ENCODE measurements at places on chromosomes 7 and 10.
A peak's percentile ranks its signal among the peaks of the same experiment; 100 is the strongest.

GRCh38 chr10:35626971-35627507, 15.1 kb downstream of the FZD8 start:
- DNase-seq = no peak

GRCh38 chr7:80467069-80467468, 44.8 kb downstream of the GNAT3 start:
- DNase-seq = no peak

DNA sequence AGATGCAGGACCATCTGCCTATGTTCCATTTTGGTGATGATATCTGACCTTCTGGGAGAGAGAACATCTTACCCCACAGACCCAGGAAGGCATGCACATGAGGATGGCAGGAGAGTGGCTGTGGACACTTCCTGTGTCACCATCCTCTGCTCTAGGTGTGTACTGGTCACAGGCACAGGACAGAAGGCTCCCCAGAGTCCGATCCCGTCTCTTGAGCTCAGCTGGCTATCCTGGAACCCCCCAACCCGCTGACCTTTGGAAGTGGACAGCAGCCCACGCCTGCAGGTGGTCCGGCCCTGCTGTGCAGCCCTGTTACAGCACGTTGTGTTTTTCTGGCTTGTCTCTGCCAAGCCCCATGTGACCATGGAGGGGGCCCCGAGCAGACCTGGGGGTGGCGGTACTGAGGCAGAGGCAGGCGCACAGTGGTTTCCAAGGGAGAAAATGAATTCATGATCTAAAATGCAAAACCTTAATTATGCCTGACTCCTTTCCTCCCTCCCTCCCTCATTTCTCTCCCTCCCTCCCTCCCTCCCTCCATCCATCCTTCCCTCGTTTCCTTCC, 178.8 kb downstream of the CUX1 start:
- no peak for DNase-seq

DNA sequence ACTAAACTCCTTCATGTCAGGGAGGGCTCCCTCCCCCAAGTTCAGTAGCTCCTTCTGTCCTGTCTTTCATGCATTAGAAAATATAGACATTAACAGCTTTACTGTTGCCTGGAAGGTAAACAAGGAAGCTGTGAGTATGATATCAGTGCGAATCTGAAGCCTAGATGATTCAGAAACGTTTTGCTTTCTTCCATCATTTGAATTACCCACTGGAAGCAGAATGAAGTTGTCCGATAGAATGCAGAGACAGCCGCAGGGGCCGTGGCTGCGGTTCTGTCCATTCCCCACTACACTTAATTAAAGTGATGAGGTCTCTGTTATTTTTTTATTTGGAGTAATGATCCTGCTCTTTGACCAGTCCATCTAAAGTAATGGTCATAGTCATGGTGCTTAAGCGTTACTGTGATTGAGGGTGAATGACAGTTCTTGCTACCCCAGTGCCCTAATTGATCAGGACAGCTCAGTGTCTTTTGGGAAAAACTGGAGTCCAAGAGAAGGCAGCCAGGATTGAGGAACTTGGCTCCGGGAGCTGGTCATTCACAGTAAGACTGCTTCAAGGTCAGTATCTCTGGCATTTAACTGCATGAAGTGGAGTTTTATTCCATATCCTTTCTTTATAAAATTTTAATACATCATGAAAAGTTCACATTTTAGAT, 69.9 kb downstream of the PTPRE start:
- DNase-seq = no peak

DNA sequence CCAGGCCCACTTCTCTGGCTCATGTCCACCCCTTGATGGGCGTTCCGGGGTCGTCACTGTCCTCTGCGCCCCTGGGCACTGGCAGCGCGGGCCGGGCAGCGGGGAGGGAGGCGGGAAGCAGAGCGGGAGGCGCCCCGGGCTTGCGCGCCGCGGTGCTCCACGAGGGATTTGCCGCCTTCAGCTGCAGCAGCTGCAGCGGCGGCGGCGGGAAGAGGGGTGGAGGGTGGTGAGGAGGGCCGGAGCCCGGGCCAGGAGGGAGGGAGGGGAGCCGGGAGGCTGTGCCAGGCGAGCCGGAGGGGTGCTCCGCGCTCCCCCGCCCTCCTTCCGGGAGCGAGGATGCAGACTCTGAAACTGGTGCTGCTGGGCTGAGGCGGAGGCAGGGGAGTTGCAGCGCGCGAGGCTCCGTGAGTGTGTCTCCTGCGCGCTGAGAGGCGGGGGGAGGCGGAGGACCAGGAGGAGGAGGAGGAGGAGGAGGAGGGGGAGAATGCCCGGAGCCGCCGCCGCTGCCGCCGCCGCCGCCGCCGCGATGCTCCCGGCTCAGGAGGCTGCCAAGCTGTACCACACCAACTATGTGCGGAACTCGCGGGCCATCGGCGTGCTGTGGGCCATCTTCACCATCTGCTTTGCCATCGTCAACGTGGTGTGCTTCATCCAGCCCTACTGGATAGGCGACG, at the start of gene LHFPL3:
TSS of gene LHFPL3 (plus strand) at position 308 of the 674 bp plus-strand sequence.
- DNase-seq = no peak

DNA sequence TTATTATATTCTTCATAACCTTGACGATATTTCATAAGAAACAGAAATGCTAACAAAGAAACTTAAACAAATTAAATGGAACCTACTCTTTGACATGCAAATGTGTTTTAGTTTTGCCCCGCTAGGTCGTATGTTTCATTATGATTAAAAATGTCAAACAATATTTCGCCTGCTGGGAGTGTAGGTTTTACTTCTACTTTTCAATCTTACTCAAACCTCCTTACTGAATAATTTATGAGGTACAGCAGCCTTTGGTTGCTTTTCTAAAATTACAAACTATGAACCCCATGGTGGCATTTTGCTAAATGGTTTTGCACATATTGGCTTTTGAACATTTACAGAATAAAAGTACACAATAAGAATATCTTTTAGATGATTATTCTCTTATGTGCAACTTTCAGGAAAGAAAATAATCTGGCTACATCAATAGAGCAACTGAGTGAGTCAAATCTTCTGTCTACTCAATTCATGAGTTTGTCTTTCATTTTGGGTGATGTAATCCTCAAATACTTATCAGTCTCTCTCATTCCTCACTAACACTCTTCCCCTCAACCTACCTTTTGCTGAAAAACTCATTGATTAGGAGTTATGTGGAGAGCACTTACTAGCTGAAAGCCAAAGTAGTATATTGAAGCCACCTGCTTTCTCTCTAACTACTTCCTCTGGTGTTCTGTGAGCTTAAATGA, 1226.4 kb downstream of the XPNPEP1 start:
- no peak for DNase-seq

GRCh38 chr7:92766461-92767003, 69.8 kb downstream of the CDK6 start:
- DNase-seq = no peak

- DNase-seq = no peak
Observed at GRCh38 chr10:7196284-7196683, 214.6 kb downstream of the SFMBT2 start.

- DNase-seq = no peak
Observed at GRCh38 chr7:129828989-129829736, 123.6 kb downstream of the UBE2H start.

DNA sequence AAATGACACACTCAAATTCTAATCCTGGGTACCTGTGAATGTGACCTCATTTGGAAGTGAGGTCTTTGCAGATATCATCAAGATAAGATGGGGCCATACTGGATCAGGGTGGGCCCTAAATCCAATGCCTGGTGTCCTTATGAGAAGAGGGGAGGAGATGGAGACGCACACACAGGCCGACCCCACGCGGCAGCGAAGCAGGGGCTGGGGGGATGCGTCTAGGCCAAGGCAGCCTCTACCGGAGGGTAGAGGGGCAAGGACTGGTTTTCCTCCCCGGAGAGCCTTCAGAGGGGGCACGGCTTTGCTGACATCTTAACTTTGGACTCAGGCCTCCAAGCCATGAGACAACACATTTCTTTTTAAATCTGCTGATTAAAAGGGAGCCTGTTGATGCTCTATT, 33.3 kb downstream of the DPYSL4 start:
- DNase-seq = no peak

DNA sequence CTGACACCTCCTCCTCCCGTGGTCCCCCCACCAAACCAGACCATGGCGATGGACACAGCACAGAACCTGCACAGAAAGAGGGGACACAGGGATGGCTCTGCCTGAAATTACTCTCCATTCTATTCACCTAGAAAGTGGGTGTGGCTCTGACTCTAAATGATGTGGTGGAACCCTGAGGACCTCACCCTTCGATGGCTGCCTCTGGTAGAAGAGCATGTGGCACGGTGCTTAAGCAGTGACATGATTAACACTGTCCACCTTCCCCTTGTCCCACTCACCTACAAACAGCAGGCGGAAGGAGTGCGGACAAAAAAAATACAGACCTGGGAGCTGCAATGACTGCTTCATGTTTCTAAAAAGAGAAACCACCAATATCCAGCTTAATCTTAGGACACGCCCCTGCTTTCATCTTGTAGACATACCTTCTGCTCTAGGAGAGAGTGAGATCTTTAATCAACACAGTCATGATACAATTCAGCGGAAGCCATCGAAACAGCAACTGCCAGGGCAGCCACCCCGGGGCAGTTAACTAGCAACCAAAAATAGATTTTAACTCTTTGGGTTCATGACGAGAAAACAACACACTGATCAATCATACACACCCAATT, 11.4 kb downstream of the JCAD start:
- DNase-seq = no peak

- no peak for DNase-seq
Observed at GRCh38 chr10:47218803-47219202, 81.2 kb upstream of the GDF10 start.

DNA sequence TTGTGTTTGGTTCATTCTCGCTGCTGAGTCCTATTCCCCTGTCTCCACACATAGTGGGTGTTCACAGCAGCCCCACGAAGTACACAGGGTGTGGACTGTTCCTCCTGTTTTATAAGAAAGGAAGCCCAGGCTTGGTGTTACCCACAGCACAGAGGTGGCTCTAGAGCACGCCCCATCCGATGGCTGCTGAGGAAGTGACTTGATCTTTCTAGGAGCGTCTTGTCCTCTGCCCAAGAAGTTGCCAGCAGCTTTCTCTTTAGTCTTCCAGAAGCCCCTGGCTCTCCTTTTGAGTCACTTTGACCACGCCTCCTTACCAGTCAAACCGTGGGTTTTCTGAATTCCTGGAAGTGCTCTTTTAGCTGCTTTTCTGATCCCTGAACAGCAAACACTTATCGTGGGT, 94.0 kb downstream of the GRK5 start:
- DNase-seq = peak; percentile 37

DNA sequence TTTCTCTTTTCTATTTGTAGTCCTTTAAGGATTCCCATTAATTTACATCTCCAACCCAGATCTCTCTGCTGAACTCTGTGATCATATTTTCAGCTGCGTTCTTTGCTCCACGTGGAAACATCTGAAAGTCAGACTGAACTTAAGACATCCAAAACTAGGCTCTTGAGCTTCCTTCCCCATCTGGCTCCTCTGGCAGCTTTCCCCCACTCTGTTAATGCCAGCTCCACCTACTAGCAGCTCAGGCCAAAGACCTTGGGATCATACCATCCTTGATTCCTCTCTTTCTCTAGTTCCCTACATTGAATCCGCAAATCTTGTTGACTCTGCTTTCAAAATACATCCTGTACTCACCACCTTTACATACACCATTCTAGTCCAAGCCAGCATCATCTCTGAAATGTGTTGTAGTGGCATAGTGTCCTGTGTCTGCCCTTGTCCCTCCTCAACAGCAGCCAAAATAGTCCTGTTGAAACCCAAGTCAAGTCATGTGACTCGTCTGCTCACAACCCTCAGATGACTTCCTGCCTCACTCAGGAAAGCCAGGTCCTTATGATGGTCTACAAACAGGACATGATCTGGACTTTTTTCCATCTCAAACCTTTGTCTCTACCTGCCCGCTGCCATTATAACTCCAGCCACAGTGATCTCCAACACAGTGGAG, 7.0 kb downstream of the REEP3 start:
- DNase-seq = no peak

DNA sequence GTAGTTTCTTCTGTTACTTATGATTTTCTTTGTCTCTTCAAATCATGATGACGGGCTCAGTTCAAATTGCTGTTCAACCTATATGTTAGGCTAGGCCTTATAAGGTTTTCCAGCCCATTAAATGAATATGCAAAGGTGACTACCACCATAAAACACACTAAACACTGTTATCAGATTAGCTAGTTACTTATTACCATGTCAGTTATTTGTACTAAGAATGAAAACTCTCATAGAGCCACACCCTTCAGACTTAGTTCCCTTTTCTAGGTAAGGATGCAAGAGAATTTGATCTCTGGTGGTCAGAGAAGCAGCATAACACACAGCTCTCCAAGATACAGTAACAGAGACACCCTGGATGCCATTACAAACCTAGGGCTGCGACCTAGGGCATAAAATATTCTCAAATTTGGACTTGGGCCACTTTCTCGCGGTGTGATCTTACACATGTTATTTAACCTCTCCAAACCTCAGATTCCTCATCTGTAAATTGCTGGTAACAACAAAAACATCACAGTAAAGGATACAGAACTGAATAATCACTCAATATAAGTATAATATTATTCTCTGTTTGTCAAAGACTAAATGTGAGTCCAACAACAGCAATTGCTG, 35.6 kb downstream of the ANKMY2 start:
- DNase-seq = no peak

GRCh38 chr10:110864662-110865140, 7.0 kb upstream of the PDCD4 start:
- peak; percentile 49 for DNase-seq

DNA sequence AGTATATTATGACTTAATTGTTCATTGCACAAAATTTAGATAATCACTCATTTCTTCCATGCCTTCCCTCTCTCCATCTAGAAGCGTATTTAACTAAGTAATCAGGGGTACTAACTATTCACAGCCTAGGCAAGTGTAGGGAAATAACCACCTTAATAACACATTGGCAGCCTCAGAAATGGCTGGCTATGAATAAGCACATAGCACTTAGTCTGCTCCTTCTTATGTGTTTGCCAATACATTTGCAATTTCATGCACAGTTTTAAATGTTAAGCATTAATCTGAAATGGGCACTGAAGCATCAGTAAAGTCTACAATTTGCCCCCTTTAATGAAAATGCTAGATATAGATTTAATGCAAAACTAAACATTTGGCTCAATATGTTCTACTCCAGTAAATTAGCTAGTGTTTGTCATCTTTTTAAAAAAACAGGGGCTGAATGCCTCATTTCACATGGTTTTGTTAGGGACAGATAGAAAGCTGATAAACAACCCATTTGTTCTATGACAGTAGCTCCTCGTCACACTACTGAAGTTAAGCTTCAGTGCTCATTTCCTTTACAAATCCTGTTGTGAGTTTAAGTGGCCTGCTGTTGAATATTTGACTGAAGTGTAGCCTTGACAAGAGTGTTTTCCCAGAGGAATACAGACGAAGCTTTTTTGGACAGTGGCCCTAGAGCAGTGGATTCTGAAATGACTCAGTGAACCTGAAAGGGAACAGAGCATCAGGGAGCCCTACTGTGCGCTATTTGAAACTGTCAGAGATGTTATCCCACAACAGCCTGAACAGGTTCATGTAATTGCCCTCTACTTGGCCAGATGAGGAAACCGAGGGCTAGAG, 30.5 kb downstream of the HHEX start:
- no peak for DNase-seq

Data from T follicular helper cell (primary cell).